GM23338 (cell line): ENCODE measurements at places on chromosomes 1 and 21. TPM values are rescaled to one million over a fixed set of nuclear protein-coding genes. Genes with fewer than 3 reads are reported as not detected.

DNA sequence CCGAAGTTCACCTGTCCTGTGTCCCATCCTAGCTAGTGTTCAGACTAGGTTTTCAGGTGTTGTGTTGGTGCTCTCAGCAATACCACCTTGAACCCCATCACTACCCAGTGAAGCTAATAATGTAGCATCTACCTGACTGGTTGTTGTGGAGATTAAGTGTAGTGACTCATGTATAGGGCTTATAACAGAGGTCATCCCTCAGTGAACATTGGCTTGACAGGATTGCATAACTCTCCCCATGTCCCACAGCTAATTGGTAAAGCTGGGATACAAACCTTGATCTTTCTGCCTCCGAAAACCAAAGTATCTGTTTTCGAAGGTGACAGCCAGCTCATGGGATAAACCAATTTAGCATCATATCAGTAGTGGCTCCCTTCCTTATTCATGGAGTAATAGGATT lies 44.5 kb upstream of the TNR start:
- H3K36me3 ChIP-seq: no peaks in the 10 kb centered on the region
- no peak for DNase-seq
- H3K4me1 ChIP-seq: peaks cover 5% of the 10 kb centered on the region
- no peaks in the 10 kb centered on the region for H3K27me3 ChIP-seq

DNA sequence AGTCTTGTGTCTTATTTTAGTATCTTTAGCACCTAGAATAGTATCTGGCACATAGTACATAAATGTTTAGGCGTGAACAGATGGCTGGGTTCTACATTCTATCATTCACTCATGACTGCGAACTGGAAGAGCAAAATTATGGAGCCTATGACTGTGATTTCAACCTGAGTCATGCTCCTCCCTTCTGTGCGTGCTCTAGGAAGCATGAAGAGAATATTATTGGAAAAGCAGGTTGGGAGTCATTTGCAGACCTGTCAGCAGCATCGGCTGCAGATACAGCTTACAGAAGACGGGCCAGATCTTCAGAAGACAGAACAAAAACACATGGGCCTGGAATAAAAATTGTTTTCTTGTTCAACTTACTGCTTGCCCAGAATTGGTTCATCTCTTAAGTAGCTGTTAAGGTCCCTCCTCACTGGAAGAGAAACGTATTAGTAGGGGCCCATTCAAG lies 344.0 kb upstream of the USP24 start:
- no peaks in the 10 kb centered on the region for H3K36me3 ChIP-seq
- H3K27ac ChIP-seq: no peak overlapping the region
- H3K4me3 ChIP-seq: no peak overlapping the region
- no peaks in the 10 kb centered on the region; the same call in 1 of the 2 replicates for H3K4me1 ChIP-seq
- no peak for DNase-seq
- H3K27me3 ChIP-seq: no peaks in the 10 kb centered on the region

GRCh38 chr1:44110916-44111315 lies 7.7 kb upstream of the KLF17 start:
- no peaks in the 10 kb centered on the region for H3K27me3 ChIP-seq
- H3K4me3 ChIP-seq: no peak overlapping the region
- no peak overlapping the region for H3K27ac ChIP-seq
- peaks cover 10% of the 10 kb centered on the region for H3K4me1 ChIP-seq
- no peaks in the 10 kb centered on the region for H3K36me3 ChIP-seq
- DNase-seq: no peak

GRCh38 chr1:167510881-167511280 lies 7.4 kb downstream of the CD247 start:
- H3K36me3 ChIP-seq: no peaks in the 10 kb centered on the region
- H3K27ac ChIP-seq: no peak overlapping the region
- no peaks in the 10 kb centered on the region for H3K4me1 ChIP-seq
- no peaks in the 10 kb centered on the region for H3K27me3 ChIP-seq
- DNase-seq: no peak
- H3K4me3 ChIP-seq: no peak overlapping the region

DNA sequence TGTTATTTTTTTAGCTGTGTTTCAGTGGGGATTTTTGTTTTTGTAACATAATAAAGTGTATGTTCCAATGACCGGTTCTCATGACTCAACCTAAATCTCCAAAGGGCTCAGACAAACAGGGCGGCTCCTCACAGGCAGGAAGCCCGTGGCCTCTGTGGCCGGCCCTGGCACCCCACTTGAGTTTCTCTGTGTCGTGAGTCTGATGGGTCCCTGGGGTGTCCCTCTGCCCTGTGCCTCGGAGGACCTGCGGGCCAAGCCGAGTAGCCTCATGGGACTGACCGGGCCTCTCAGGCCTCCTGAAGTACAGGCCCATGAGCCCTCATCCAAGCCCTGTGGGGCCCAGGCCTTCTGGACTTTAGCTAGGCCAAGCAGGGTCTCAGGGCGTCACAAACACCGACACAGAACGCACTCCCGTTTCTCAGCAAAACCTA lies 16.1 kb upstream of the CCDC27 start:
- H3K4me3 ChIP-seq: no peak overlapping the region
- no peak overlapping the region for H3K27ac ChIP-seq
- no peak for DNase-seq
- peaks cover 8% of the 10 kb centered on the region; the same call in 1 of the 2 replicates for H3K36me3 ChIP-seq

DNA sequence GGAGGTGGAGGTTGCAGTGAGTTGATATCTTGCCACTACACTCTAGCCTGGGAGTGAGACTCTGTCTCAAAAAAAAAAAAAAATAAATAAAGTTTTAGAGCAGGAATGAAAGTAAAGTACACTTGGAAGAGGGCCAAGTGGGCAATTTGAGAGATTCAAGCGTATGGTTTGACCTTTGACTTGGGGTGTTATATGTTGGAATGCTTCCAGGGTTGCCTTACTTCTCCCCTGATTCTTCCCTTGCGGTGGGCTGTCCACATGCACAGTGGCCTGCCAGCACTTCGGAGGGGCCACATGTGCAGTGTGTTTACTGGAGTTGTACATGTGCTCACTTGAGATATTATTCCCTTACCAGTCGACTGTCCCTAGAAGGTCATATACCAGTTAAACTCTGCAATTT lies 295.5 kb upstream of the PROX1 start:
- H3K4me3 ChIP-seq: no peak overlapping the region
- DNase-seq: no peak
- H3K27me3 ChIP-seq: no peaks in the 10 kb centered on the region
- no peaks in the 10 kb centered on the region for H3K36me3 ChIP-seq
- no peaks in the 10 kb centered on the region for H3K4me1 ChIP-seq

DNA sequence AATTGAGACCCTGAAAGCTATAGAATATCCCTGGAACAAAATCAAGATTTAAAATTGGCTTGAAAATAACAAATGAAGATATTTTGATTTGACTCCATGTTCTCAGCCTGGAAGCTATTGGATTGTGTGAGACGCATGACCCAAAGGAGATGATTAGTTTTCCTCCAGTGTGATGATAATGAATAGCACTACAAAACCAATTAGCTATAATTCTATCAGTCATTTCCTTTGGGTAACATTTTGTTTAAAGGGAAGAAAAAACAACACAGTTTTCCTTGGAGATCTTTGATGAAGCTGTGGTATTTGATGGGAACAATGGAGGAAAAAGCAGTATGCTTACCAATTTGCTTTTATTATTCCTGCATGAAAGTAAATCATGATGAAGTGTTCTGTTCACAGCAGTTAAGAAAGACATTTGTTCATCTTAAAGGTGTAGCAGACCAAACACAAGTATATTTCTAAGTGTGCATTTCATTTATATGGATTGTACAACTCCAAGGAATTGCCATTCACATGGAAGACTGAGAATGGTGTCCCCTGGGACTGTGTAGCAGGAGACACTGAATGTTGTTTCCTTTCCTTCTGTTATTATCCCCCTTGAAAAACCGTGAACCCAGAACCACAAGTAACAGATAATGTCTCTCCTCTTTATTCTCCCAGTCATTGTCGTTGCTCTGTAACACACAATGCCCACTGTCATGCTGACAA lies 111.4 kb downstream of the CACHD1 start:
- no peak overlapping the region for H3K27ac ChIP-seq
- no peaks in the 10 kb centered on the region for H3K27me3 ChIP-seq
- no peaks in the 10 kb centered on the region for H3K36me3 ChIP-seq
- no peak for DNase-seq

The S100A8 gene
- total RNA-seq: not detected in 2 replicates

The RNASEL gene
- total RNA-seq: 0.85 and 0.94 TPM in 2 replicates

GRCh38 chr1:85142753-85143152 lies 58.1 kb downstream of the SYDE2 start:
- no peak overlapping the region for H3K4me3 ChIP-seq
- no peak overlapping the region for H3K27ac ChIP-seq
- no peak for DNase-seq
- H3K27me3 ChIP-seq: no peaks in the 10 kb centered on the region
- no peaks in the 10 kb centered on the region for H3K36me3 ChIP-seq
- H3K4me1 ChIP-seq: peaks cover 26% of the 10 kb centered on the region

The CD247 gene
- 1.4 TPM in 1 of 2 replicates, not detected in the other for total RNA-seq
